ENCODE measurements at places on chromosomes 12 and 14. TPM values are rescaled to one million over a fixed set of nuclear protein-coding genes. Genes with fewer than 3 reads are reported as not detected.

The SLC8A3 gene
- total RNA-seq: not detected

The CYP46A1 gene
- 0.20 TPM for total RNA-seq

The KRT1 gene
- total RNA-seq: not detected

The NUDT14 gene
- 42.2 TPM for total RNA-seq

The B4GALNT3 gene
- total RNA-seq: 0.54 TPM

The TAS2R42 gene
- not detected for total RNA-seq

The ZBTB42 gene
- 3.0 TPM for total RNA-seq

The LRP1-AS gene
- not detected for total RNA-seq

The GPR84 gene
- not detected for total RNA-seq

The KCTD10 gene
- total RNA-seq: 45.2 TPM

The DTX1 gene
- 0.36 TPM for total RNA-seq

The LRP6 gene
- total RNA-seq: 15.0 TPM

The TROAP gene
- total RNA-seq: 88.1 TPM

The ACOT4 gene
- total RNA-seq: 2.0 TPM

The PLBD1 gene
- total RNA-seq: 4.6 TPM

The A2M gene
- 0.14 TPM for total RNA-seq

The TMEM233 gene
- total RNA-seq: not detected

The PRICKLE1 gene
- 0.83 TPM for total RNA-seq

The INSM2 gene
- 0.05 TPM for total RNA-seq

The SPSB2 gene
- total RNA-seq: 34.0 TPM

The RAD51AP1 gene
- 28.5 TPM for total RNA-seq

The IL26 gene
- not detected for total RNA-seq

The SERPINA1 gene
- total RNA-seq: 1.1 TPM

The SLC41A2 gene
- total RNA-seq: 21.1 TPM

The GPR68 gene
- total RNA-seq: 0.30 TPM

The BMAL2 gene
- total RNA-seq: 17.4 TPM

The NTS gene
- 82.2 TPM for total RNA-seq

The KRT6A gene
- 13.0 TPM for total RNA-seq

The ADSS1 gene
- 6.6 TPM for total RNA-seq

The OTOGL gene
- not detected for total RNA-seq

The PRB2 gene
- not detected for total RNA-seq

The DLK1 gene
- total RNA-seq: 0.17 TPM

The DCTN2 gene
- total RNA-seq: 123 TPM

The BTBD7 gene
- total RNA-seq: 10.6 TPM

The FGF23 gene
- not detected for total RNA-seq

The DBX2 gene
- not detected for total RNA-seq

The TMEM229B gene
- 0.20 TPM for total RNA-seq

The RNU4-1 gene
- not detected for total RNA-seq

The CLEC1B gene
- not detected for total RNA-seq

The GUCY2C gene
- not detected for total RNA-seq

The RERGL gene
- total RNA-seq: not detected

The ADAMTS20 gene
- total RNA-seq: not detected

The GPRC5A gene
- total RNA-seq: 268 TPM

The BCL2L2 gene
- 17.3 TPM for total RNA-seq

The MOK gene
- total RNA-seq: 23.2 TPM

The ACOT6 gene
- not detected for total RNA-seq

The ENDOU gene
- not detected for total RNA-seq

The C1QL4 gene
- total RNA-seq: 8.0 TPM

The KRT72 gene
- total RNA-seq: not detected

The SRP54 gene
- 56.1 TPM for total RNA-seq

The CLMN gene
- 4.8 TPM for total RNA-seq

The NINJ2 gene
- total RNA-seq: 0.61 TPM

The RPL6 gene
- 2,112 TPM for total RNA-seq

The SLC17A8 gene
- total RNA-seq: 0.06 TPM

The DPF3 gene
- total RNA-seq: 0.05 TPM

All from A549 treated with AZD2906 at 1 μM for 4 hours (cell line).